ENCODE measurements at places on chromosomes 3 and 15.

GRCh38 chr3:108292450-108292849, 3.9 kb upstream of the HHLA2 start:
- no peak for DNase-seq

DNA sequence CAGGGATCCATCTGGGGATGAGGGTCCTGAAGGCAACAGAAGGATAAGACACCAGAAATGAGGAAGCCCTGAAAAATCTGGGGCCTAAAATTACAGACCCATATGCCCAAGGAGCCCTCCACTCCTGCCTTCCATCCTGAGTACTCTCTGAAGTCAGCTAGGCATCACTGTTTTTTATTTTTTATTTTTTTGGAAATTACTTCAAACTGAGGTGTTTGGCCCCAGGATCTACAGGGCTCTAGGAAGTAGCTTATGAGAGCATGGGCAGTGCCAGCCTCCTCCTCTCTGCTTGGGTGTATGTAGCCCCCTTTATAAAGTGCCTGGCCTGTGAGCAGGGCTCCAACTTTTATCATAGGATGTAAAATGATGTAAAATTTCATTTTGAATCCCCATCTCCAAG, 7.9 kb downstream of the EPB42 start:
- DNase-seq, result no peak

- DNase-seq, result no peak
These were observed 53.7 kb downstream of the THRB start for GRCh38 chr3:24440760-24441464.

DNA sequence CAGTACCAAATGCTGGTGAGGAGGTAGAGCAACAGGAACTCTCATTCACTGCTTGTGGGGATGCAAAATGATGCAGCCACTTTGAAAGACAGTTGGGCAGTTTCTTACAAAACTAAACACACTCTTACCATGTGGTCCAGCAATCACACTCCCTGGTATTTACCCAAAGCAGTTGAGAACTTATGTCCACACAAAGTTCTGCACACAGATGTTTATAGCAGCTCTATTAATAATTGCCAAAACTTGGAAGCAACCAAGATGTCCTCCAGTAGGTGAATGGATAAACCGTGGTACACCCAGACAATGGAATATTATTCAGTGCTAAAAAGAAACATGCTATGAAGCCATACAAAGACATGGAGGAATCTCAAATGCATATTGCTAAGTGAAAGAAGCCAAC, 139.1 kb upstream of the SLC6A11 start:
- DNase-seq, result no peak

DNA sequence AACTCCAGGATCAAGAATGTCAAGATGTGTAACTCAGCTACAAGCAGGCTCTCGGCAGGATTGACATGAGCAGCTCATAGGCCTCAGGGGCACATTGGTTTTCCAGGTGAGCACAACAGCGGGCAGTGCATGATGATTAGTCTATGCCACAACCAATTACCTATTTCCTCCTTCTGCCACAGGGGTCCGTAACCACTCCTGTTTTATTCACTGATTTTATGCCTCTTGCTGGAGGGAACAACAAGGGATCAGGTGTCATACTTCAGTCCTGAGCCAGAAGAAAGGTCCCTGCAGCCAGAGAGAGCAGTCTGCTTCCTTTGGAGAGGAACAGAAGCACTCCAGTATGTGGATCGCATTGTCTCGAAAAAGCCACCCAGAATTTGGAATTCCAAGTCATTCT, 35.1 kb upstream of the PTPRG start:
- DNase-seq, result no peak

GRCh38 chr3:98784666-98785600, 21.8 kb downstream of the ST3GAL6 start:
- DNase-seq, result no peak

GRCh38 chr15:64443747-64444621, 16.4 kb upstream of the ZNF609 start:
- DNase-seq, result peak; percentile 60

GRCh38 chr3:122519693-122520092, 5.0 kb upstream of the KPNA1 start:
- DNase-seq, result no peak

DNA sequence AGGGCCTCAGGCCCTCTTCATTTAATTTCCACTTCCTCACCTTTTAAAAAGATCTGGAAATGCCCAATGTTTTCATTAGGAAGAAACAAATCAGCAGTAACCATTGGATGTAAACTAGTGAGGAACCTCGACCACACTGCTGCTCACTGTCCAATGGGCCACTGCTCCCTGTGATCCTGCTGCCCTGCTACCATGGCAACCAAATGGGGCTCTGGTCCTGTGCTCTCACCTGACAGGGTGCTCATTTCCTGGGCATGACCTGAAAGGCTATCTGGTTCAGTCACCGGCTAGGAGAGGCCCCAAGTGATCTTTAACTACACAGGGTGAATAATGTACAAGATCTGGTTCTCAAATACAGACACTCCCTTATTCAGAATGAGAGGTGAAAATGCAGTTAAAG, 54.6 kb downstream of the ARHGEF3 start:
- no peak for DNase-seq

DNA sequence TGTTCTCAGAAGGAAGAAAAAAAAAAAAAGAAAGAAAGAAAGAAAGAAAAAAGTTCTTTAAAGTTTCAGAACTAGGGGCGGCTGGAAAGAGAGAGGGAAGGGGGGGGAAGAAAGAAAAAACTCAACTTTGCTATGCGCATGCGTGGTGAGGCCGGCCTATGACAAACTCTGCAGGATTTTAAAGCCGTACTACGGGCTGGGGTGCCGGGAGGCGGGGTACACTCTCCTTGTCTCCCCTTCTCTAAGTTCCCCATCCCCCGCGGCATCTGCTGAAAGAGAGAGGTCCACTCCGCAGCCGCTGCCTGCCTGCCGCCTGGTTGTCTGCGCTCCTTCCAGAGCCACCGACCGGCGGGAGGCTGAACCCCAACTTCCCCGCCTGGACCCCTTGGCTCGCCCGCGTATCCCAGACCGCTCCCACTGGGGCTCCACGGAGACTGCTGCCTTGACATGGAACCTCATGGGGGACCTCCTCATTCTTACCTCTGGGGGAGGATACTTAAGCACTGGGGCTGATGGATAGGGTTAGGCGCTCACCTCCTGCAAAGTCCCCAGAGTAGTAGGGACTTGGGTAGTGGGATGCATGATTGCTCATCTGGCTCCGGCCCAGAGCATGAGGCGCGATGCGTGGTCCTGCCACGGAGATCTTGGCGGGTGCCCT, 1.4 kb upstream of the WNT5A start:
- no peak for DNase-seq

GRCh38 chr3:37741644-37742043, 120.0 kb upstream of the CTDSPL start:
- no peak for DNase-seq

- peak; percentile 42 for DNase-seq
These were observed 493.4 kb upstream of the TGFBR2 start for GRCh38 chr3:30112902-30113484.

DNA sequence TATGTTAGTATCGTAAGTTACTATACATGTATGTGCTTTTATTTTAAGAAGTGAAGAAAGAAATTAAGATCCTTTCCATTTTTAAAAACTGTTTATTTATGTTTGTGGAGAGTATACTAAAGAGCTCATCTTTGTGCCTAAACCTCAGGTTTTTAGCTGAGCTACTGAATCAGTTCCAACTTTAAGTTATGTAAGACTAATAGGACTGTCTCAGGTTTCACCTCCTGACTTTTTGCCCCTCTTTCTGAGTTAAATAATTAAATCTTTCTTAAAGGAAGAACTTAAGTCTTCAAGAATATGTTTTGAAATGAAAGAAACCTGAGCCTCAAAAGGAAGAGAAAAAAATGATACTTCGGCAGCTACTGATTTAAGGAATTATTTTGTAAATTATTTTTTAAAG, 2.6 kb downstream of the SLMAP start:
- no peak for DNase-seq

GRCh38 chr3:100030346-100030745, 84.0 kb downstream of the FILIP1L start:
- no peak for DNase-seq

- no peak for DNase-seq
These were observed 332.6 kb downstream of the LSAMP start for GRCh38 chr3:116112696-116113095.

DNA sequence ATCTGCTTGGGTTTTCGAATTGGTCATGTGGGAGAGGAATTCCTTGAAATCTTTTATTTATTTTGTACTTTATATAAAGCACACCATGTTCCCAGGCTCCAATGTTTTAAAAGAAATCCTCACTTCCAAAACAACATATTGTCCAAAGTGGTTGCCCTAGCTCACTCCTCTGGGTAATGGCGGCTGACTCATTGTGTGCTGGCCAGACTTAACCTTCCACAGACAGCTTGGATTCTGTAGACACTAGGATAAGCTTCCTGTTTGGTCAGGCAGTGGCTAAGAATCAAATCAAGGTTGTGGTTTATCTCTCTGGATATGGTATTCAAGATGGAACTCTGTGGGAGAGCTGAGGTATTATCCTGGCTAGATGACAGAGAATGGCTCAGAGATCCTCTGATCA, 55.8 kb upstream of the FAM98B start:
- DNase-seq, result no peak

DNA sequence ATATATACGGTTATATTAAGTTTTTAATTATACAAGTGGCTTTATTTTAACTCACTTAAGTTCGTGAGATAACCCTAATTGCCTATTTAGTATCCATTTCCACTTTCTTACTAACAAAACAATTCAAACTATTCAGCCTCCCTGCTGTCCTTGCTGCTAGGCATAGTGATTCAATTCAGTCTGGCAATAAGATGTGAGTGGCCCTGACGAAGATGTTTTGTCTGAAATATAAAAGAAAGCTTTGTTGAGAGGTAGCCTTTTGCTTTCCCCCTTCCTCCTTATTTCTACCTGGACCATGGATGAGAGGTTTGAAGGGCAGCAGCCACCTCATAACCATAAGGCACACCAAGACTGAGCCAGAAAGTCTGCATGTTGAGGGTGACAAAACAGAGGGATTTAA, 89.3 kb upstream of the TRIM42 start:
- DNase-seq, result no peak

GRCh38 chr15:89436560-89437311, 59.6 kb downstream of the RHCG start:
- DNase-seq, result no peak

GRCh38 chr3:12487786-12488185, 3.5 kb downstream of the TSEN2 start:
- no peak for DNase-seq
